GM23338 (cell line): ENCODE measurements at places on chromosomes 7 and 10.

DNA sequence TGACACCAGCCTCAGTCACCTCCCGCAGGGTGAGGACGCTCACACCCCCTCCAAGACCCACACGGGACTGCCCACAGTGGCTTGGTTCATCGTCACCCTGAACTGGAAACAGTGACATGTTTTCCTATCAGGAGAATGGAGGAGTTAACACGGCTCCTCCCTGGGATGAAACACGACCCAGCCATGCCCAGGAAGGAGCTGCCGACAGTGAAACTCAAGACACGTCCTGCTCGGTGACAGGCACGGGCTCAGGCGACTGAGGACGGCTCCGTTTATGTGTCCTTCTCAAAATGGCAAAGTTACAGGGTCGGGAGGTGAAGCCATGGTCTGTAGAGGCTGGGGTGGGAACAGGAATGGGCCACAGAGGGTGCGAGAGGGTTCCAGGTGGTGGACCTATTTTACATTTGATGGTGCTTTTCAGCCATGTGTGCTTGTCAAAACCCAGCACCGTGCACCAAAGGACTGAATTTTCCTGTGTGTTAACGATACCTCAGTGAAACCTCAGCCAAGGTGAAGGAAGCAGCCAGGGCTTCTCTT, 272.4 kb downstream of the ADARB2 start:
- DNase-seq, result no peak
- no peaks in the 10 kb centered on the region; the same call in 1 of the 2 replicates for H3K4me1 ChIP-seq
- no peaks in the 10 kb centered on the region for H3K27me3 ChIP-seq
- no peak overlapping the region for H3K4me3 ChIP-seq
- H3K36me3 ChIP-seq, result no peaks in the 10 kb centered on the region

- H3K36me3 ChIP-seq, result no peaks in the 10 kb centered on the region
- DNase-seq, result no peak
- H3K4me1 ChIP-seq, result no peaks in the 10 kb centered on the region
- no peak overlapping the region for H3K4me3 ChIP-seq
- no peak overlapping the region for H3K27ac ChIP-seq
- no peaks in the 10 kb centered on the region for H3K27me3 ChIP-seq
Observed at GRCh38 chr7:4113976-4114375, 568.1 kb upstream of the FOXK1 start.

- H3K27ac ChIP-seq, result no peak overlapping the region
- no peaks in the 10 kb centered on the region for H3K4me1 ChIP-seq
- peaks cover 10% of the 10 kb centered on the region; the same call in 1 of the 2 replicates for H3K36me3 ChIP-seq
- no peak overlapping the region for H3K4me3 ChIP-seq
- no peaks in the 10 kb centered on the region for H3K27me3 ChIP-seq
- no peak for DNase-seq
Observed at GRCh38 chr7:29900745-29901144, 88.9 kb downstream of the SCRN1 start.

GRCh38 chr10:43372765-43373361, 1.4 kb downstream of the FXYD4 start:
- no peaks in the 10 kb centered on the region for H3K36me3 ChIP-seq
- H3K4me3 ChIP-seq, result no peak overlapping the region
- H3K4me1 ChIP-seq, result no peaks in the 10 kb centered on the region; the same call in 1 of the 2 replicates
- H3K27me3 ChIP-seq, result no peaks in the 10 kb centered on the region
- no peak for DNase-seq
- no peak overlapping the region for H3K27ac ChIP-seq

- H3K4me3 ChIP-seq, result no peak overlapping the region
- DNase-seq, result no peak
- peaks cover 13% of the 10 kb centered on the region for H3K4me1 ChIP-seq
- H3K27ac ChIP-seq, result no peak overlapping the region
- no peaks in the 10 kb centered on the region for H3K27me3 ChIP-seq
Observed at GRCh38 chr10:50393784-50394467, 142.6 kb upstream of the ASAH2 start.

DNA sequence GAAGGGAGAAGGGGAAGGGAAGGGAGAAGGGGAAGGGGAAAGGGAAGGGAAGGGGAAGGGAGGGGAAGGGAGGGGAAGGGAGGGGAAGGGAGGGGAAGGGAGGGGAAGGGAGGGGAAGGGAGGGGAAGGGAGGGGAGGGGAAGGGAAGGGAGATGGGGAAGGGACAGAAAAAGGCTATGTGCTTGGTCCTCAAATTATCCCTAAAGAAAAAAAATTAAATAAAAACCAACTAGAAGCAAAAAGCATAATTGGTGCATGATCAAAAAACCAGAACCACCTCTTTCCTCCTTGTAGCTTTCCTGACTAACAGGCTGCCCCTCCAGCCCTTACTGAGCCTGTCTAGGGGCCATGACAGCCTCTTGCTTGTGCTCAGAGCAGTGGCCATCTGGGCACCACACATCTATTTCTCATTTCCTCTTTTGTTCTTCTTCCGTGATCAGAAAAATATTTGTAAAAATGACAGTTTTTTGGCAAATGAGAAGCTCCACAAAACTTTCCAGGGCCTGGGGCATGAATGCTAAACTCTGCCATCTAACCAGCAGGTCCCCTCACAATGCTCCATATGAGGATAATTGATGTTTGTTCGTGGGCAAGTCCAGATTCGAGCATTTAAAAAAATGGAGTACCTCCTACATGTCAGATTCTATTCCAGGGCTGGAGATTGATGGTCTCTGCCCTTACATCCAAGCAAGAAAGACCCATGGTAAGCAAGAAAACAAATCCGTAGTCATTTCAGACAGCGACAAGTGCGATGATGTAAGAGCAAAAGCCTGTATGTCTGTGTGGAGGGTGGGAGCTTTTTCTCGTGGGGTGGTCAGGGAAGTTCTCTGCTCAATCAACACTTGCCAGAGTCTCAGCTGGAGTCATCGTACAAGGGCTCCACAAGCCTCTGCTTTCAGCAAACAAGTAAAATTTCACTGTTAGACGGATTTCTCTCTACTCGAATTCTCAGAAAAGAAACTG, 320.9 kb downstream of the WDR11 start:
- no peak overlapping the region for H3K27ac ChIP-seq
- no peaks in the 10 kb centered on the region for H3K36me3 ChIP-seq
- no peak for DNase-seq
- no peaks in the 10 kb centered on the region for H3K27me3 ChIP-seq

DNA sequence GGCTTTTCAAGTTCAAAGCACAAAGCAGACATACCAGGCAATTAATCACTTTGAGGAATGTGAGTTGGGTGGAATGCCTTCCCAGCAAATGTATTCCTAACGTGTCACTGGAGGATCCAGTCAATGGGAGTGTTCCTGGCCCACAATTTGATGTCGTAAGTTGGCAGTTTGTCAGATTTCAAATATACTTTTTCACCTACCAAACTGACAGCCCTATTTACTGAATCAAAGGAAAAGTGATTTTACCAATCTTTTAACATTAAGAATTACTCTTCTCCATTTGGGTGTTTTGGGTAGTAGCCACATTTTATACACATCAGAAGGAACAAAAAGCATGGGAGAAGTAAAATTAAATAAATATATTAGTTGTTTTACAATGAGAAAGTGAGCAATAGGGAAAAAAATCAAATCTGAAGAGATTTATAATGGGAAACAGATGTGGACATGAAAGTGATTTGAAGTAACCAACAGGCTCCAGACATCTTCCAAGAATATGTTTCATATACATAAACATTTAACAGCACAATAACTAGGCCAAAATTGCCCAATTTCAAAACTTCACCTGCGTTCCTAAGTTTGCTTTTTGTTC, 222.9 kb downstream of the MTERF1 start:
- no peaks in the 10 kb centered on the region for H3K27me3 ChIP-seq
- no peak overlapping the region for H3K4me3 ChIP-seq
- H3K27ac ChIP-seq, result no peak overlapping the region
- no peaks in the 10 kb centered on the region for H3K36me3 ChIP-seq

- peak; percentile 47 for DNase-seq
Observed at GRCh38 chr10:22986771-22987542, 59.1 kb downstream of the ARMC3 start.

DNA sequence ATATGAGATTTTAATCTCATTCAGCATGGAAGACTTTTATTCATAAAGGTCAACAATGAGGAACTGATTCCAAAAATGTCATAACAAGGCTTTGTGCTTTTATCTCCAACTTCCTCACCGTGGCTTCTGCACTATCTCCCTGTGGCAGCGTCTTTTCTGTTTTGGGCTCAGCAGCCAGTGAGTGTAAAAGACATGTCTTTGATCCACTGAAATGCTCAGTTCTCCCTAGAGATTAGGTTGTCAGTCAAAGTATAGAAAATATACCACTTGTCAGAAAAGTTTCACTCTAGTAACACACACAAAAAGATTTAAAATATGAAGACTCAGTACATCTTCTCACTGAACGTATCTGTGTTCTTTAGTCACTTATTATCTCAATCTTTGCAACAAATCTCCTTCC, 901.8 kb upstream of the ZWINT start:
- no peak overlapping the region for H3K27ac ChIP-seq
- no peaks in the 10 kb centered on the region for H3K27me3 ChIP-seq
- no peak for DNase-seq
- peaks cover 6% of the 10 kb centered on the region; the same call in 1 of the 2 replicates for H3K4me1 ChIP-seq
- no peak overlapping the region for H3K4me3 ChIP-seq

DNA sequence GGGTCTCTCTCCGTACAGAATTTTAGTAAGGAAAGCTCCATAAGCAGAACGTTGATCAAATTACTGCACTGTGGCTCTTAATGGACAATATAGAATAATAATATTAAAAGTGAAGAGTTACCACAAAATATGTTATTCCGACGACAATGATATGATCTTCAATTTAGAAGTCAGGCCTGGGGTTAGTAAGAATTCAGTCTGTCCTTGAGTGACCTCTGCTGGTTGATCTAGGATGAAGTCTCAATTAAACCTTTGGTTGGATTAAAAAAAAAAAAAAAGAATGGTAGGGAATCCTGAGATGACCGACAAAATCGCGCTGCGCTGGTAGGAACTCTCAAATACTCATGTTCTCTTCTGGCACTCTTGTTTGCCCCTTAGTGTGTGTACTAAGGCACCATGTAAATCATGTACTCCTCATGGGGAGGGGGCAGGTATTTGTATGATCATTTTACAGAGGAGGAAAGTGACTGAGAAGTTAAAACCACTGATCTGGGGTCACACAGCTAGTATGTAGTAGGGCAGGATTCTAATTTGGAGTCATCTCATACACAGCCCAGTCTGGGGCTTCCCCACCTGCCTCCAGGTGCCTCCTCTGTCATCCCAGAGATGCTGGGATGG, 161.3 kb upstream of the NPVF start:
- no peak overlapping the region for H3K4me3 ChIP-seq
- DNase-seq, result peak; percentile 72
- no peaks in the 10 kb centered on the region for H3K36me3 ChIP-seq

- H3K4me3 ChIP-seq, result no peak overlapping the region
- H3K27ac ChIP-seq, result peak overlapping the region; percentile 7; the same call in 1 of the 2 replicates
- H3K27me3 ChIP-seq, result no peaks in the 10 kb centered on the region
- DNase-seq, result peak; percentile 58
- peaks cover 53% of the 10 kb centered on the region for H3K4me1 ChIP-seq
Observed at GRCh38 chr7:22949944-22950343, 64.0 kb downstream of the HYCC1 start.

DNA sequence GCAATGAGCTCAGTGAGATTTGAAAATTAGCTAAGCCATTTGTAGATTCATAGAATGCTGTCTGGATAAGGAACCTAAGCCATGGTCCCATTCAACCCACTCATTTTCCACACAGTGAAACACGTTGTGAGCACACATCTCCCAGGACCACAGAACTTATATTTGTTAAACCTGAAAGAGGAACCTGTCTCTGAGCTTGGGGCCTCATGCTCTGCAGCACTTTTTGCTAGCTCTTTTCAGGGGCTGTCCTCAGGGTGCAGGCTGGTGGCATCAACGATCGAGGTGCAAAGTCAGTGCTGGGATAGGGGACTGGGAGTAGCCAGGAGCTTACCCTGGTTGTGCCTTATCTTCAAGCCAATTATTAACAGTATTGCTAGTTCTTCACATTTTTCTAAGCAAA, 11.9 kb downstream of the HECW1 start:
- H3K36me3 ChIP-seq, result no peaks in the 10 kb centered on the region
- H3K27ac ChIP-seq, result no peak overlapping the region
- DNase-seq, result no peak
- no peaks in the 10 kb centered on the region for H3K27me3 ChIP-seq

DNA sequence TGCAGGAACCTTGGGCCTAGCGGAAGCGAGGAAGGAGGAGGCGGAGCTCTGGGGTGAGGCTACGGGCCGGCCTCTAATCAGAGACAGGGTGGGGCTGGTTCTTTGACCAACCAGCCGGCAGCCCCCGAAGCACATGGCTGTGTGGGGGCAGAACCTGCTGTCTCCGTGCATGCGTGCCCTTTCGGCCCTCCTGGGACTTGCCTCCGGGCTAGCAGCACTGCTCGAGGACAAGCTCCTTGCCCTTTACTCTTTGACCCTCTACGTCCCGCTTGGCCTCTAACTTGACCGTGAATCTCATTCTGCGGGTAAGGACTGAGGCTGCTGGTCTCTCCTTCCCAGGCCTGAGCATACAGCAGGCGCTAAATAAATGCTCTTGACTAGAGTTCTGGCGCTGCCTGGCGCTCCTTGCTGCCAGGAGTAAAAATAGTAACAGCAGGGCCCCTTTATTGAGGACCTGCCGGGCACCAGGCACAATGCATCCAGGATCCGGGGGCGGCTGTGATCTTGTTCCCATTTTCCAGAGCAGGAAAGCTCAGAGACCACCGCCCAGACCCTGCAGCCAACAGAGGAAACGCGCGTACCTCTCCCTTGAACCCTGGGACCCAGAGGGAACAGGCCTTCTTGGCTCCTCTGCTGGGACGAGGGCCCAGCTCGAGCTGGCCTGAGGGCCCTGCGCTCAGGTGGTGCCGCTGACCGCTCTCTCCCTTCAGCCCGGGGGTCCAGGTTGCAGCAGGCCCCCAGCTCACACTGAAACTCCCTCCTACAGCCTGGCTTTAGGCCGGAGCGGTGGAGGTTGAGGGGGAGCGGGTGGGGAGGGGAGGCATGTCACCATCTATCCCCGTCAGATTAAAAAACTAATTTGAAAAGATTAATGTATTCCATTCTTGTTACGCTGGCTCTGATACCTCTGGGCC, 2.7 kb upstream of the COMTD1 start:
- H3K36me3 ChIP-seq, result no peaks in the 10 kb centered on the region
- H3K27me3 ChIP-seq, result no peaks in the 10 kb centered on the region
- H3K27ac ChIP-seq, result no peak overlapping the region
- DNase-seq, result peak; percentile 54
- H3K4me3 ChIP-seq, result no peak overlapping the region

DNA sequence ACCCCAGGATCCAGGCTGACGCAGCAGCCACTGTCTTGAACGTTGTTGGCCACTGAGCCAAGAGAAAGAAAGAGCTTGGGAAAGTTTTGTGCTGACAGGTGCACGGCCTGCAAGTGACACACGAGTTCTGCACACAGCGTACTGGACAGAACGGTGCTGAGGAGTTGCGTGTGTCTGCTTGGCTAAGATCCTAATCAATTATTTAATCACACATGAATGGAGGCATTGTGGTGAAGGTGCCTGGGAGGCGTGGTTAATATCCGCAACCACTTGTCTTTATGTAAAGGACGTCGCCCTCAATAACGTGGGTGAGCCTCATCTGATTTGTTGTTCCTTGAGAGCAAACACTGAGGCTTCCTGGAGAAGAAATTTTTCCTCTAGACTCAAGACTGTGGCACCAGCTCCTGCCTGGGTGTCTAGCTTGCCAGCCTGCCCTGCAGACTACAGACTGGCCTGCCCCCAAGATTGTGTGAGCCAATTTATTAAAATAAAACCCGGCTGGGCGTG, 16.6 kb upstream of the GNA12 start:
- peaks cover 13% of the 10 kb centered on the region; the same call in 1 of the 2 replicates for H3K4me1 ChIP-seq
- H3K27ac ChIP-seq, result no peak overlapping the region
- H3K36me3 ChIP-seq, result no peaks in the 10 kb centered on the region
- H3K4me3 ChIP-seq, result no peak overlapping the region
- no peaks in the 10 kb centered on the region for H3K27me3 ChIP-seq

GRCh38 chr10:59575269-59575668, 134.4 kb downstream of the SLC16A9 start:
- no peaks in the 10 kb centered on the region for H3K36me3 ChIP-seq
- H3K27me3 ChIP-seq, result no peaks in the 10 kb centered on the region
- no peak for DNase-seq
- no peak overlapping the region for H3K4me3 ChIP-seq
